ENCODE measurements at places on chromosomes 13 and 19.

DNA sequence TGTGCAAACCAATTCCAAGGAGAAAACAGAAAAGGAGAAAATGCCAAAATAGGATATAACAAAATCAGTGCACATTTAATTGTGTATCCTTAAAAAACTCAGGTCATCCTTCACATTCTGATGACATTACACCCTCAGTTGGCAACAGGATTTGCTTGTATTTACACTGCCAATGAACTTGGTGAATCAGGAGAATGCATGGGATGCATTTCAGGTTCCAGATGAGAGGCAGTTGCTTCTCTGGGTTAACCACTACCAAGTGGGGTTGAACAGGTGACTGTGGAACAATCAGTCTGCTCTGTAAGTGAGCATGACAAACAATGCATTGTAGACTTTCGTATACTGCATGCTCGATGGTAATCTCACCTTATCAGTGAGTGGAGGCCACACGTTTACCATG is 79.1 kb downstream of the STARD13 start:
- peak; percentile 55 for DNase-seq

GRCh38 chr13:110925023-110925612 is 10.2 kb upstream of the ANKRD10 start:
- DNase-seq = no peak

DNA sequence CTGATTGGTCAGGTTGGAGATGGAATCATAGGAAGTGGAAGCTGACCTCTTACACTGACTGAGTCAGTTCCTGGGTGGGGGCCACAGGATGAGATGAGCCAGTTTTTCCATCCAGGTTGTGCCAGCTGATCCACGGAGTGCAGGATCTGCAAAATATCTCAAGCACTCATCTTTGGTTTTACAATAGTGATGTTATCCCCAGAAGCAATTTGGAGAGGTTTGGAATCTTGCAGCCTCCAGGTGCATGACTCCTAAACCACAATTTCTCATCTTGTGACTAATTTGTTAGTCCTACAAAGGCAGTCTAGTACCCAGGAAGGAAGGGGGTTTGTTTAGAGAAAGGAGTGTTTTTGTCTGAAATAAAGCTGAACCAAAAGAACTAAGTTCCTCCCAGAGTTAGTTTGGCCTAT is 212.8 kb downstream of the SLITRK6 start:
- peak; percentile 75 for DNase-seq

GRCh38 chr13:79307866-79308298 is 98.2 kb downstream of the RBM26 start:
- peak; percentile 70 for DNase-seq

GRCh38 chr19:13920940-13921747 is 15.1 kb downstream of the CC2D1A start:
- DNase-seq = peak; percentile 64

DNA sequence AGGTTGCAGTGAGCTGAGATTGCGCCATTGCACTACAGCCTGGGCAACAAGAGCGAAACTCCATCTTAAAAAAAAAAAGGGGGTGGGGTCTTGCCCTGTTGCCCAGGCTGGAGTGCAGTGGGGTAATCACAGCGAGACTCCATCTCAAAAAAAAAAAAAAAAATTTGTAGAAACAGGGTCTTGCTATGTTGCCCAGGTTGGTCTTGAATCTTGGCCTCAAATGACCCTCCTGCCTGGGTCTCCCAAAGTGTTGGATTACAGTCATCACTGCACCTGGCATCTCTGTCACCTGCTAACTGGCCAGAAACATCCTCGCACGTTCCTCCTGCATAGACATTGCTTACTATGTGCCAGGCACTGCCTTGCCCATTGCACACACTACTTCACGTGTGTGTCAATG is 14.1 kb downstream of the RCN3 start:
- no peak for DNase-seq

DNA sequence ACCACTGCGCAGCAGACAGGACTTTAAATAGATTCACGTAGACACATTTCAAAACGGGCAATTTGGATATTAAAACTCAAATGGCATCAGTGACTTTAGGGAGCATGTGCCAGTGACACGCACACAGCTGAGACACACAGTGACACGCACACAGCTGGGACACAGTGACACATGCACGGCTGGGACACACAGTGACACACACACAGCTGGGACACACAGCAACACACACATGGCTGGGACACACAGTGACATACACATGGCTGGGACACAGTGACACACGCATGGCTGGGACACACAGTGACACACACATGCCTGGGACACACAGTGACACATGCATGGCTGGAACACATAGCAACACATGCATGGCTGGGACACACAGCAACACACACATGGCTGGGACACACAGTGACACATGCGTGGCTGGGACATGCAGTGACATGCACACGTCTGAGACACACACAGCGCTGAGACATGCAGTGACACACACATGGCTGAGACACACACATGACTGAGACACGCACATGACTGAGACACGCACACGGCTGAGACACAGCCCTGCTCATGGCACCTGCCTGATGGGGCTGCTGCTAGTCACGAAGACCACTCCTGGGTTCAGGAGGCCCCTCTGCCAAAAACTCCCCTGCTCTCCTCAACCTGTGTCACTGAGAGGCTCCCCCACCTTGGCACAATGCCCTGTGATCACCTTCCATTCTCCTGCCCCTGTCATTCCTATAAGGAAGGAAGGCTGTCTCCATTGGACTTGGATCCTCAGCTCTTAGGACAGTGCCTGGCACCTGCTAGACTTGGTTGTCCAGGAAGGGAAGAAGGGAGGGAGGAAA is 52.5 kb downstream of the SOX1 start:
- DNase-seq = no peak

- DNase-seq = no peak
These were observed 9.3 kb upstream of the MARCHF2 start for GRCh38 chr19:8403820-8404109.

DNA sequence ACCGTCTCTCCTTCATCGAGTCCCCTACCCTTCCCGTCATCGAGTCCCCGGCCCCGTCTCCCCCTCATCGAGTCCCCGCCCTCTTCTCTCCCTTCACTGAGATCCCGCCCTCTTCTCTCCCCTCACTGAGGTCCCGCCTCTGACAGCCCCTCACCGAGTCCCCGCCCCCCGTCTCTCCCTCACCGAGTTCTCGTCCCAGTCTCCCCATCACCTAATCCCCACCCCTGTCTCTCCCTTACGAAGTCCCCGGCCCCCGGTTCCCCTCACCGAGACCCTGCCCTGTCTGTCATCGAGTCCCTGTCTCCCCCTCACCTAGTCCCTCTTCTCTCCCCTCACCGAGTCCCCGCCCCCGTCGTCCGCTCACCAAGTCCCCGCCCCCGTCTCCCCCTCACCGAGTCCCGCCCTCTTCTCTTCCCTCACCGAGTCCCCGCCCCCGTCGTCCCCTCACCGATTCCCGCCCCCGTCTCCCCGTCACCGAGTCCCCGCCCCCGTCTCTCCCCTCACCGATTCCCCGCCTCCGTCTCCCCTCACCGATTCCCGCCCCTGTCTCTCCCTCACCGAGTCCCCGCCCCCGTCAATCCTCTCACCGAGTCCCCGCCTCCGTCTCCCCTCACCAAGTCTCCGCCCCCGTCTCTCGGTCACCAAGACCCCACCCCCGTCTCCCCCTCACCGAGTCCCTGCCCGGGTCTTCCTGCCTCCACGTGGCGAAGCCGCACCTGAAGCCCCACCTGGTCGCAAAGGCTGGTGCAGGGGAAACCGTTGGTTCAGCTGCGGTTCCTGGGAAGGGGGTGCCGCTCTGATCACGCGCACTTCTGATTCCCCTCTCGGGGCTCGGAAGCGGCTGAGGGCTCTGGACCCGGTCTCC is 23.9 kb upstream of the ZNF846 start:
- DNase-seq = peak; percentile 96

- DNase-seq = peak; percentile 96
These were observed at the start of gene ZNF613 for GRCh38 chr19:51926784-51927741. ZNF613 (plus strand) TSS chr19:51927472; CDS start chr19:51936221, 8,749 bp downstream.

DNA sequence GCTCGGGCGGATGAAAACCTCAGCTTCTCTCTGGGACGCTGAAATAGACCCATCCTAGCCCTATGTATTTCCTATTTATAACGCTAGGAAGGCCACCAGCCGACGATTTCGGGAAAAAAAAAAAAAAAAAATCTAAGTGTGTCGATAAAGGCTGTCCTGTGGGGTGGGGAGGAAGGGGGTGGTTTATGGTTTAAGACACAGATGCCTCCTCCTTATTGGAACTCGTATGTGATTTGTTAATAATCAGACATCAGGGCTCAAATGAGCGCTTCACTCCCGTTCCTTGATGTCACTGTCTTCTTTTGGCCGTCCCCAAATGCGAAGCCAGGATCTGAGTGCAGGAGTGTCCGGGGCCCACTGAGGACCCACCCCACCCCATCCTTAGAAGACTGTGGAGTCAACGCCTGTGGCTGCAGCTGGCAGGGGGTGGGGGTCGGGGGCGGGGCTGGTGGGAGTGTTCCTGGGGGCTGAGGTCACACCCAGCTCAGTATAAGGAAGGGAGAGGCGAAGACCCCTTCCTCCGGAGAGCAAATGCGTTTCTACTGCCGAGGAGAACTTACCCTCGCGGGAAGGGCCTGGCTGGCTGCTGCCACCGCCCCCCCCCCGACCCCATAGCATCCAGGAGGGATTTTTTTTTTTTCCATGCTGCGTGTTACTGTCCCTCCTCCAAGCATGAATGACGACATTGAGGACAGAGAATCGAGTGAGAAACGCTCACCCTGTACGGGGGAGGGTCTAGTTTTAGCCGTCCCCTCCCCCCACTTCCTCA is 971 bp downstream of the ATCAY start:
- no peak for DNase-seq

DNA sequence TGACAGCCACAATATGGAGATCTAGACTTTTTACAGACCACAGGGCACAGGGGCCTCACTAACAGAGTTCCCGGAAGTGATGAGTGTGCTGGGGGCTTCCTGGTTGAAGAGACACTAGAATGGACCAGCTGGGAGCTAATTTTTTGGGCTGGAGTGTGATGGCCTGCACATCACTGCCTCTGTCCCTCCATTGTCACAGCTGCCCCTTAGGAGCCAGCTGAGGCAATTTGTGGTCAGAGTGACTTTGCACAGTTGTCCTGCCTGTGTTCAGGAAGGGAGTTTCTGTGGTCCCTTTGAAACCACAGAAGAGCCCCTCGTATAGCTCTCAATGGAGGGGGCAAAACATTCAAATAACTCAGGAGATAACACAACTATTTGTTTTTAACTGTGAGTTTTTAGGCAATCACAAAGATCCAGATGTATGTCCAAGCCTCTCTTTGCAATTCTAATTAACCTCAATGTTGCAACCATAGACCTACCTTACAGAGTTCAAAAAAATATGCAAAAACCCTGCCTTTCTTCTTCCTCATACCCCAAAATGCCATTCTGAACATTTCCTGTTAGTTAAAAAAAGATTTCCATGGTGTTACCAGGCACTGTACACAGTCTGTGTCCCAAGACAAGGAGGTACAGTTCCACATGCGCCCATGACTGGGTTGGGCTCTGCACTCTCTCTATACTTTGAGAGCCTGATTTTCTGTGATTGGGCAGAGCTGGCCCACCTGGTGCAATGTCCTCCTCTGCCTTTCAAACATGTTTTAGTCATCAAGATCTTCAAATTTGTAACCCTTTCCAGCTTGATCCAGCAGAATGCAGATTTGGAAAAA is 2.4 kb downstream of the ALOX5AP start:
- DNase-seq = no peak

GRCh38 chr13:52161181-52161646 is 1.8 kb upstream of the NEK3 start:
- DNase-seq = no peak

DNA sequence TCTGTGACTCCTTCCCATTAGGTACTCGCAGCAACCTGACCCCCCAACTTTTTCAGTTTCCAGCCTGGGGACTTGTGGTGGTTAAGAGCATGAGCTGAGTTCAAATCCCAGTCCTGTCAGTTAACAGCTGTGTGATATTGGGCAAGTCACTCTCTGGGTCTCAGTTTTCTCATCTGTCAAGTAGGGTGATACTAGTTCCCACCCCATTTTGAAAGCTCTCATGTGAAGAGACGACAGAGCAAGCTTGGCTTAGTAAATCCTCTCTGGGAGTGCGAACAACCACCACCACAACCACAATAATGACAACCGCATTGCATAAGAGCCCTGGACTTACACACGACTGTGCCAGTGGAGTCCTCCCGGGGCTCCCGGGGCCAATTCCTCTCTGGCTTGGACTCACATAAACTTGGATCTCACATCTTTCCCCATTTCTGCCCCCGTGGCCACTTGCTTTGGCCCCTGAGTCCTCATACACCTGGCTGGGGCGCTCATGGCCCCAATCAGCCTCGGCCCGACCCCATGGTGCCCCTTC is 454 bp downstream of the BLVRB start:
- DNase-seq = peak; percentile 85

All from iris pigment epithelial cell (primary cell).